Urothelium cell line (cell line): ENCODE measurements at places on chromosomes 7 and 10.
A peak's percentile ranks its signal among the peaks of the same experiment; 100 is the strongest.

- no peak for DNase-seq
These were observed 330.7 kb downstream of the BMPER start for GRCh38 chr7:34236057-34236456.

- peak; percentile 49 for DNase-seq
These were observed 164.6 kb downstream of the ANKRD30A start for GRCh38 chr10:37289833-37290464.

DNA sequence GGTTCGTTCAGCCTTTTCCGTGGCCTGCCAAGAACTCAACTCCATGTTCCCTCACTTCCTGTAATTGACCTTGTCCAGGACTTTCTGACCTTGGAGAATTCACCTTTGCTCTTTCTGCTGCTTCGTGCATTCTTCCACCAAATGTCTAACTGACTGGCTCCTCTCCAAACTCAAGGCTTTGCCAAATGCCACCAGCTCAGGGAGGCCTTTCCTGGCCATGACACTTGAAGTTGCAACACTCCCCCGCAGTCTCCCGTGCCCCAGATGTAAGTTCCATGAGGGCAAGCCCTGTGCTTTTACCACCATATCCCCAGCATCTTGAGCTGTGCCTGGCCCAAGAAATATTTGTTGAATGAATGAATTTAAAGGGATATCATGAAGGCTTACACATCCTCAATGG, 238.4 kb downstream of the ARHGAP21 start:
- DNase-seq, result no peak

DNA sequence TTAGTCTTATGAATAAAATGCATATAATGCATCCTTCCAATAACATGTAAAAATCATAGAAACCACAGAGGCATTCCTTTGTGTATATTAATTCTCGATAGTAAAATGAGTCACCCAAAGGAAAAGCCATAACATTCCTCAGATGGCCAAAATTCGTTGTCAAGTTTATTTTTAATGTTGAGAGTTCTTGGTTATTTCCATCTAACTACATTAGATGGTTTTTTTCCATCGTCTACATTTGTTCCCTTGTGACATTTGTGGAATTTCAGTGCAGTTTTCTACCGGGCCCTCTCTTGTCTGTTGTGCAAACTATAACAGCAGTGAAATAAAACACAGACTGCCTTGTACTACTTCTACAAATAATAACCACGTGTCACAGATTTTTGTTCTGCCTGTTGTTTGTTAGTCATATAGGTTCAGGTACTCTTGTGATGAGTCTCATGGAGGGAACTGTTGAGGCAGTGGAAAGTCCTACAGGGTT, 54.7 kb upstream of the CCAR1 start:
- peak; percentile 64 for DNase-seq

GRCh38 chr7:5620459-5620881, 161.0 kb downstream of the RNF216 start:
- no peak for DNase-seq

- DNase-seq, result no peak
These were observed 181.6 kb downstream of the NPSR1 start for GRCh38 chr7:34839645-34840044.

GRCh38 chr7:33678569-33679335, 226.6 kb upstream of the BMPER start:
- DNase-seq, result no peak

DNA sequence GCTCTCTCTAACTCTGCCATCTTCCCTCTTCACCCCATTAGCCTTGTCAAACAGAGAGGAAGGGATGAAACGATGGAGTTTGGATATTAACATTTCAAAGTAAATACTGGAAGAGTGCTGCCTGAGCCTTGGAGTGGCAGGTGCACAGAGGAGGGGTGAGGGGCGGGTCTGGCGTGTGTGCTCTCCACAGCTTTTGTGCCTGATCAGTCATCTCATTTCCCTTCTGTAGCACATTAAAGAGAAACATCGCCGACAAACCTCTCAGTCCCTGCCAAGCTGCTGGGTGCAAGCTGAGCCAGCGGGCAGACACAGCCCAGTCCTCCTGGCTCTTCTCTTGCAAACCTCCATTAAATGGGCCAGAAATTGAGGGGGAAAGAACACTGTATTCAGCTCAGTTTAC, 76.2 kb downstream of the SLIT1 start:
- DNase-seq, result no peak

GRCh38 chr10:121069061-121069850, 218.1 kb downstream of the WDR11 start:
- DNase-seq, result peak; percentile 73

- no peak for DNase-seq
These were observed 200.8 kb downstream of the CACNB2 start for GRCh38 chr10:18341055-18341454.

GRCh38 chr7:141073173-141073640, 657 bp upstream of the TMEM178B start:
- peak; percentile 54 for DNase-seq

- DNase-seq, result no peak
These were observed 59.8 kb downstream of the C10orf120 start for GRCh38 chr10:122639801-122640200.

GRCh38 chr10:132786476-132786883, 533 bp upstream of the NKX6-2 start:
- DNase-seq, result no peak

DNA sequence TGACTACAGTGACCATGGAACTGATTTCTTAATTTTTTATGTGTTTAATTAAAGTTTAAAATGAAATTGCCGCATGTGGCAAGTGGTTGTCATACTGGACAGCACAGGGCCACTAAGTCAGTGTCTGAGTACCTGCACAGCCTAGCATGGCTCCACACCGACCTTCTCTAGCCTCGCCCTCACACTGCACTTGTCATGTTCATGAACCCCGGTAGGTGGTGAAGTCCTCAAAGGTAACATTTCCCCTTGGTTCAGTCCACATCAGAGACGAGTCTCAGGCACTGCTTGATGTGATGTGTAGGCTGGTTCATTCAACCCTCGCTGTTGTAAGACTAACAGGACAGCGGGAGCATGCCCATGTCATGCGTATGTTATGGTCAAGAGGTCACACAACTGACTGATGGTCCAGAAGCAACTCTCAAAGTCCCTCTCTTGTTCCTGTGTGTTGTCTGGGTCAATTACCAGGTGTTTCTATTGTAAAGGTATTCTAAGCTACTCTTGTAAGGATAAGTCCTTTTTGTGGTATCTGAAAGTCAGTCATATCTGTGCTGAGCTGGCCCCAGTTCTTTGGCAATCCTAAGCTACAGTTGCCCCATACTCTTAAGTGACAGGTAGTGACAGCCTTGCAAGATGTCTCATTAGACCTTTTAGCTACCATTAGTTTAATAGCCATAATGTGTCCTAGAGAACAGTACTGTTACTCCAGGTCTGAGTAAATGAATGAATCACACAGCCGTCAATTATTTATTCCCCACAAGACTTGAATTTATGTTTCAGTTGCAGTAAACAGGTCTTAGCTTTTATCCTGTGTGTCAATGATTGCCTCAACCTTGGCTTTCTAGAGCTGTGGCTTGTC, 32.9 kb upstream of the ZC3HAV1L start:
- DNase-seq, result no peak

GRCh38 chr7:153454306-153454705, 597.9 kb upstream of the DPP6 start:
- no peak for DNase-seq

- DNase-seq, result no peak
These were observed 27.6 kb downstream of the PFKFB3 start for GRCh38 chr10:6230315-6230714.

DNA sequence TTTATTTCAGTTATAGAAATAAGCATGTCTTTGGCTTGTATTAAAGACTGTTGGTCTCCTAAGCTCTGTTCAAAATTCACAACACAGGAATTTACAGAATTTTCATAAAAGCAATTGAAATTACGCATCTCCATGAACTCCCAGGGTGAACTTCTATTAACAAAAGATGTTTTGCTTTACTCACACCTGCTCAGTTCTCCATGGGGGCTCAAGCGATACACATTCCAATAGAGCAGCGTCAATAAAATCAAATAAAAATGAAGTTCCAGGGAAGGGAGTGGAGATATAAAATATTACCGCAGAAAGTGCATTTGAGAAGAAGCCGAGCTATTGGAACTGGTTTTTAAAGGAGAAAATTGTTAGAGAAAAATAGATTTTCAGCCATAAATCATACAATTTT, 41.5 kb upstream of the ZNF438 start:
- DNase-seq, result no peak

DNA sequence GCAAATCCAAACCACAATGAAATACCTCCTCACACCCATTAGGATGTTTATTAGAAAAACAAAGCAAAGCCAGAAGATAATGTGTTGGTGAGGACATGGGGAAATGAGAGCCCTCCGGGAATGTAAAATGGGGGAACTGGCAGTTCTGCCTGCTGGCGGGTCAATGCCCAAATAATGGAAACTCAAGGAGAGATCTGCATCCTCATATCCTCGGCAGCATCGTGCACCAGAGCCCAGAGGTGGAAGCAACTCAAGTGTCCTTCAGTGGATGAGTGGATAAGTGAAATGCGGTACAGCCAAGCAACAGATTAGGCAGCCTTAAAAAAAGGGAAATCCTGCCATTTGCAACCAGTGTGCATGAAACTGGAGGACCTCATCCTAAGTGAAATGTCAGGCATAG, 325.2 kb downstream of the WDR37 start:
- DNase-seq, result no peak

- no peak for DNase-seq
These were observed 141.3 kb downstream of the EPC1 start for GRCh38 chr10:32205670-32206069.

DNA sequence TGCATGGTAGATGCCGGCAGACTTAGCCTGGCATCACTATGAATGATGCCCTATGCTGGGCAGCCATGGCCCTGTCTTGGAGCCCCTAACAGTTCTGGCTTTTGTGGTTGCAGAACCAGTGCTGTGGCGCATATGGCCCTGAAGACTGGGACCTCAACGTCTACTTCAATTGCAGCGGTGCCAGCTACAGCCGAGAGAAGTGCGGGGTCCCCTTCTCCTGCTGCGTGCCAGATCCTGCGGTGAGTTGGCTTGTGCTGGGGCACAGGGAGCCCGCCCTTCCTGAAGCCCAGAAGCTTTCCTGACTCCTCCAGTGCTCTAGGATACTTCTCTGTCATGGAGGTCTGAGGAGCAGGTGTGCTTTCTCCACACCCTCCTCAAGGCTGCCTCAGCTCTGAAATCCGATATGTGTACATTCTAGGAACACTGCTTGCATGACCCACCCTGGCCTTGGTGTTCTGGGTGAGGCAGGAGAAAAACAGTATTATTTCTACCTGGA, 25.6 kb upstream of the SH2D4B start:
- no peak for DNase-seq

GRCh38 chr10:132373241-132373955, 23.6 kb upstream of the PWWP2B start:
- no peak for DNase-seq
